ENCODE measurements at places on chromosomes 2 and 18.
A peak's percentile ranks its signal among the peaks of the same experiment; 100 is the strongest.

DNA sequence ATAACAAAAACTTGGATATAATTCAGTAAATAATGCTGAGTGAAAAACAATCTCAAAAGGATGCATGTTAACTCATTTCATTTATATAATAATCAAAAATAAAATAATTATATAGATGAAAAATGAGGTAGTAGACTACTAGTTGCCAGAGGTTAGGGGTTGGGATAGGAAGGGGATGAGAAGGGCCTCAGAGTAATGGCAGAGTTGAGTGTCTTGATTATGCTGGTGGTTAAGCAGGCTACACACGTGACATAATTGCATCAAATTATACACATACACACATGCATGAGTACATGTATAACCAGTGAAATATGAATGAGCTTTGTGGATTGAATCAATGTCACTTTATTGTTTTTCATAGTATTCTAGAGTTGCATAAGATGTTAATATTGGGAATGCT is 201.0 kb downstream of the RIT2 start:
- no peak for DNase-seq

GRCh38 chr2:137772451-137772850 is 191.8 kb upstream of the HNMT start:
- DNase-seq = no peak

- no peak for DNase-seq
Measured at GRCh38 chr2:100703213-100703612, 116.7 kb upstream of the NPAS2 start.

DNA sequence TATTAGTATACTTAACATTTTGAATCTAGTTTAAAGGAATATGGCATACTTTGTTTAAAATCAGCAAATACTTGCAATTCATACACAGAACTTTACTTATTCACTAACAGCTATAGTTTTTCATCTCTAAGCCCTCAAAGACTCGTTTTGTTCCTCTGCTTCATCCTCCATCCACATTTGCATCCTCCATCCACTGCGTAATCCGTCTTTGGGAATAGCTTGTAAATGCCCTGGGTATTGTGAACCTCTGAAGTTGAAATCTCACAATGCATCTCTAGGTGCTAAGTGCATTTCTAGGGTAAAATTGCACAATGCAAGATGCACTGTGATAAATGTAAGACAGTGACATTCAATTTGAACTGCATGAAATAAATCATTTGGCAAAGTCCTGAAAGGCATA is 115.8 kb upstream of the CDCA7 start:
- DNase-seq = no peak

DNA sequence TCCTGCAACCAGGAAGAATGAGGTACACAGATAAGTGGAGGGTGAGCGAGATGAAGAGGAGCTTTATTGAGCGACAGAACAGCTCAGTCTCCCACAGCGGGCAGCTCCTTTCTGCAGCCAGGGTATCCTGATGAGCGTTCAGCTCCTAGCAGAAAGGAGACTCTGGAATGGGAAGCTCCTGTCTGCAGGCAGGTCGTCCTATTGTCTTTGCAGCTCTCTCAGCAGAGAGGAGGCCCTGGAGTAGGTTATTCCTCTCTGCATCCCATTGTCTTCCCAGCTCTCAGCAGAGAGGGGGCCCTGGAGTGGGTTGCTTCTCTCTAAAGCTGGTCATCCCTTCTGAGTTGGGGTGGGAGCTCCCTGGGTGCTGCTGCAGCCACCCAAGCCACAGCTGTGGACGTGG is 41.2 kb downstream of the TAF1B start:
- DNase-seq = no peak

GRCh38 chr2:238939521-238940403 is 91.9 kb downstream of the TWIST2 start:
- no peak for DNase-seq

DNA sequence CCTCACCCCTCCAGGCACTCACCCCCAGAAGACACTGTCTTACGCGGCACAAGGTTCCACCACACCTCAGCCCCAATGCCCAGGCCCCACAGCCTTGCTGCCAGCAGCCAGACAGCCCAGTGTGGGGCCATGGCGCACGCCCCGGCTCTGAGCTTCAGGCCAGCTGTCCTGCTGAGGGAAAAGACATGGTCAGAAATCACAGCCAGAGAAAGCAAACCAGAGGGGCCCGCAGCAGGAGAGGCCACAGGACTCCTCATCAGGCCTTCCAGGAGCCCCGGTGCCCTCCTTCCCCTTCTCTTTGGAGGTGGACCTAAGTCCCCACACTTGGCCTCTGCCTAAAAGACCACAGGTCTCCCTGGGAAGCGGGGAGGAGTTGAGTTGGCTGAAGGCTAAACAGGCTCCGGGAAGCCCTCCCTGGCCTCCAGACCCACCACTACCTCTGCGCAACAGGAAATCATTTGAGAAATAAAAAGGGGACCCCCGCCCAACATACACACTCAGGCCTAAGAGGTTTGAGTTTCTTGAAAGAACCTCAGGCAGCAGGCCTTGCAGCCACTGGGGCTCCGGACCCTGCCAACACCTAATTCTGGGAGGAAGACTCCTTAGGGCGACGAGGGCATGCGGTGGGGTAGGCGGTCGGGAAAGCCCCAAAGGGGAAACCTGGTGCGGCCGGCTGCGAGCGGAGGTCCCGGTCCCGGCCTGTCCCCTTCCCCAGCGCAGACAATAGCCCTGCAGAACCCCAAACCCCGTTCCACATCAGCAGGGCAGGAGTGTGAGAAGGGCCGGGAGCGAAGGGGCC is 1.9 kb downstream of the SEMA4C start:
- DNase-seq = peak; percentile 32

GRCh38 chr2:127134235-127134634 is 27.3 kb upstream of the BIN1 start:
- no peak for DNase-seq

- DNase-seq = no peak
Measured at GRCh38 chr2:95350368-95350767, 52.1 kb upstream of the FAHD2A start.

GRCh38 chr2:218033590-218034496 is 31.0 kb upstream of the TNS1 start:
- no peak for DNase-seq

- DNase-seq = no peak
Measured at GRCh38 chr2:231726276-231726675, 18.0 kb downstream of the PTMA start.

- no peak for DNase-seq
Measured at GRCh38 chr2:42116195-42117181, 52.7 kb upstream of the EML4 start.

- peak; percentile 21 for DNase-seq
Measured at GRCh38 chr18:67417864-67418523, 98.5 kb downstream of the DSEL start.

- DNase-seq = no peak
Measured at GRCh38 chr2:3145471-3146021, 232.1 kb downstream of the EIPR1 start.

Data from GM13977 (cell line).